ENCODE measurements at places on chromosomes 6 and 20.

DNA sequence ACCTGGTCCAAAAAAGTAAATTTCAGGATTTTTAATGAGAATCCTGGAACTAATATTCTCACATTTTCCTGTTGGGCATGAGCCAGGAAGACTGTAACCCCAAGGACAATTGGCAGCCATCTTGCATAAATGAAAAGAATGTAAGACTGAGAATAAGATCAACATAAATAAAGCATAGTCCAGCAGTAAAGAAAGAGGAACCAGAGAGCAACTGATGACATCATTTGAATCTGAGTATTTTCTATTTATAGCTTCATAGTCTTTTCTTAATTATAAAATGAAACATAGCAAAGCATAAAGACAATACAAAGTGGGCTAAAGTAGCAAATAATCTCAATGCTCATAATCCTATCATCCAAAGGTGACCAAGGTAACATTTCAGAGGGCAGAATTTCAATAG lies 26.6 kb upstream of the FBXL4 start:
- no peak for DNase-seq

DNA sequence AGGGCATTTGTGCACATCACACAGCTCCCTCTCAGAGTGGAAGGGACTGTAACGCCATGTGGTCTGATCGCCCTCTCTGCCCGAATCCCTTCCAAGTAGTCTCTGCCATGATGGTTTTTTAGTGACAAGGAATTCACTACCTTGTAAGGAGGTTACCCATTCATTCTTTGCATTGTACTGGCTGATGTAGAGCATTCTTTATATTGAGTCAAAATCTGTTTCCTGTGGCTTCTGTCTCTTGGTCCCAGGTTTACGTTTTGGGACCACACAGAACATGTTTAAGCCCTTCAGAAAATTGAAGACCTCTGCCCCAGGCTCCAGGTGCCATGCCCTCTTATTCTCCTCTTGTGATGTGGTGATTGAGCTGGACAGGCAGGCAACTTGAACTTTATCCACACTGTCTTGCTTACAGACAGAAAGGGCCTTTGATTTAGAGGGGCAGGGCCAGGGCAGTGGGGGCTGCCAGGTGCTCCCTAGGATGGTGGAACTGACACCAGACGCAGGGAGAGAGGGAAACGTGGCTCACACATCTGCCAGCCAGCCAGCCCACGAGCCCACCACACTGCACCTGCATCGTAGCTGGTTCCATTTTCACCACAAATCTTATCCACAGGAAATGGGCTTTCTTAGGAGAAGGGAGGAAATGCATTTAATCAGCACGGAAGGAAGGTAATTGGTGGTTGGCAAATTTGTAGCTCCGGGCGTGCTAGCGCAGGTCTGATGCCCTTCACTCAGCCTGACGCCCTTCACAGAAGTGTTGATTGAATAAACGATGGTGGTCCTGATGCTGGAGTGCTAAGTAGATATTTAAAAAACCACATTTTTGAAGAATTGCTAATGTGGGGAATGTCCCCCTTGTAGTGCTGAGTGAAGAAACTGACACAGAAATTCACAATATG lies 78.2 kb downstream of the TCP11 start:
- no peak for DNase-seq

GRCh38 chr6:45592991-45593390 lies 215.3 kb upstream of the SUPT3H start:
- no peak for DNase-seq

GRCh38 chr6:3358413-3359100 lies 98.3 kb downstream of the SLC22A23 start:
- DNase-seq = no peak

DNA sequence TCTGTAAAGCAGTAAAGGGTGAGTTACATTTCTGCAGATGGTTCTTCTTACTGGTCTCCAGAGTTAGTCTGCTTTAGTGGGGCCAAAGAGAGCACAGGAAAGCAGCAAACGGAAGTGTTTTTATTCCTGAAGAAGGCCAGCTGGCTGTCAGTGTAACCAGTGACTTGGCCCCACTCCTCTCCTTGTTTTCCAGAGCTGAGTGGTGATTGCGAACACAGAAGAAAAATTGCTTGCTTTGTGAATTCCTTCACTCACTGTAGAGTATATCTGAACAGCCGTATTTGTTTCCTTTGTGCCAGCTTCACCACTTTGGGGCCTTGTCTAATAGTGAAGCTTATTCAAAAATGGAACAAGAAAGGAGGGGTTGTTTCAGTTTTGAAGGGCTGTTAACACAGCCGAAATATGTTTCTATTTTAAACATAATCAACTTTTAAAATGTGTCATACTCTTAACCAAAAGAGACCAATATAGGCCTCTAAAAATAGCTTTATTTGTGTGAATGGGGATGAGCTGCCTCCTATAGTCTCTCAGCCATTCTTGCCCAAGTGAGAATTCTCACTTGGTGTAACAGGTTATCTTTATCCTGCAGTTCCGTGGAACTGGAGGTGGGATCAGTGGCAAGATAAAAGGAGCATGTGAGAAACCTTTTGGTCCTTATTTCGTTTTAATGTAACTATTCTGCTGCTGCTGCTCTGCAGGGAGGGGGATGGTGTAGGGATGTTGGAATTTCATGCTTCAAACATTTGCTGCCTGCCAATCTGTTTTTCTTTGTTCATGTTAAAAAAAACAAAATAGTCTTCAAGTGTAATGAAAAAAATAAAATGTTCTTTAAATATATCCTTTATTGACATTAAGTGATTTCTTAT lies 37.8 kb downstream of the ZC2HC1B start:
- DNase-seq = no peak

GRCh38 chr6:168637834-168638233 lies 196.8 kb downstream of the SMOC2 start:
- DNase-seq = no peak

- no peak for DNase-seq
Observed at GRCh38 chr6:67591910-67592309, 1043.2 kb upstream of the ADGRB3 start.

DNA sequence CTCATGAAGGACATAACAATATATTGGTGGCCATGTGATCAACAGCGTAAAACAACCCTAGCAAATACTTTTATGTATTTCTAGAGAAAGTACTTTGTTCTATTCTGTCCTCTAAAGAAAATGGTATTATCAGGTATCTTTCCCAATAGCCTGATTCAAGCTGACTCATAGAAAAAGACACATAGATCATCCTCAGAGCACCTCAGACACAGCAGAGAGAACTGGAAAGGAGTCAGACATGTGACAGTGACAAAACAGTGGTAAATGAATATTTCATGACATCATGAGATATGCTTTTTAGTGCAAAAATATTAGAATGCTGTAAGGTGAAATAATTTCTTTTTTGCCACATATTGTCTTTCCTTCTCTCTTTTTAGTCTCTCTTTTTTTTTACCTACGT lies 1355.0 kb upstream of the MAP3K7 start:
- no peak for DNase-seq

- DNase-seq = peak; percentile 13
Observed at GRCh38 chr6:134299236-134299635, 18.7 kb downstream of the SGK1 start.

DNA sequence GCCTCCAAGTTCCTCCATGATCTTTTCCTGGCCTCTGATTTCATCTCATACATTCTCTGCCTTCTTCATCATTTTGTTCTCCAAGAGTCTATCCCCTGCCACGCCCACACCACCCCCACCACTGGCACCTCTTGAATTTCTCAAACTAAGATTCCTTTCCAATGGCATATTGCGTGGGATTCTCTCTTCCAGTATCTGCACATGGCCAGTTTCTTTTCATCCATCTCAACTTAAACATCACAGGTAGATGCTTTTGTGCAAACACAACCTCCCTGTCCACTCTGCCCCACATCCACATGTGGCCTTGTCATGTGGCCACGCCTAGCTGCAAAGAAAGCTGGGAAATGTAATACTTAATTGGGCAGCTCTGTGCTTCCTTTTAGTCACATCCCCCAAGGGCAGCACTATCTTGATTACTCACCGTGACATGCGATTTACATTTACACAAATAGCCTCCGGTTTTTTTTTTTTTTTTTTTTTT lies 33.4 kb upstream of the ZMYND8 start:
- peak; percentile 90 for DNase-seq

DNA sequence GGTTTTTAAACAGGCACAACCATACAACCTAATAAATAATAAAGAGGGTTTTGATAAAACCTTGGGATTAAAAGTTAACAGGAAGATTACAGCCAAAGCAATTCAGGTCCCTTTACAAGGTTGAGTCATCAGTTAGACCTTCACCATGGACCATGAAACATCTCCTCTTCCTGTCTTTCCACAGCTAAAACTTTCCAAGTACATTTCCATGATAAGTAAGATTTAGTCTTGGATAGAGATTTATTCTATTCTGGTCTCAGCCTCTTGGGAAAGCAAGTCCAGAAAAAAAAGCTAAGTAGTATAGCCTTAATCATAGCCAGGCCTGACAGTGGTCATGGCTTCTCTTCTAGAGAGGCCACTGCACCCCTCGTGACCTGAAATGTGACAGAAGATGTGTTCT lies 2.9 kb upstream of the PRSS35 start:
- DNase-seq = no peak

- DNase-seq = peak; percentile 32
Observed at GRCh38 chr20:5696011-5696559, 54.1 kb upstream of the SHLD1 start.

- no peak for DNase-seq
Observed at GRCh38 chr6:154463573-154464419, 46.7 kb downstream of the CNKSR3 start.

DNA sequence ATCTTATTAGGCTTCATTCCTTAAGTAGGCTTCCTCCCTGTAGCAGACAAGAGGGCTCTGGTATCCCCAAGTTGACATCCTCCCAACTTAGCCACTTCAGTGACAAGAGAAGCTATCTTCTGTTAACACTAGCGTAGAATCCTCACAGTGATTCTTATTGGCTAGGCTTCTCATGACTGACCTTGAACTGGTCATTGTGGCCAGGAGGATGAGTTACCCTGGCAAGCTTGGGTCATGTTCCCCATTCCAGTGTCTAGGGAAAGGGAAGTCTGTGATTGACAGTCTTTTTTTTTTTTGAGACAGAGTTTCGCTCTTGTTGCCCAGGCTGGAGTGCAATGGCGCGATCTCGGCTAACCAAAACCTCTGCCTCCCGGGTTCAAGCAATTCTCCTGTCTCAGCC lies 7.1 kb downstream of the CDKAL1 start:
- no peak for DNase-seq

DNA sequence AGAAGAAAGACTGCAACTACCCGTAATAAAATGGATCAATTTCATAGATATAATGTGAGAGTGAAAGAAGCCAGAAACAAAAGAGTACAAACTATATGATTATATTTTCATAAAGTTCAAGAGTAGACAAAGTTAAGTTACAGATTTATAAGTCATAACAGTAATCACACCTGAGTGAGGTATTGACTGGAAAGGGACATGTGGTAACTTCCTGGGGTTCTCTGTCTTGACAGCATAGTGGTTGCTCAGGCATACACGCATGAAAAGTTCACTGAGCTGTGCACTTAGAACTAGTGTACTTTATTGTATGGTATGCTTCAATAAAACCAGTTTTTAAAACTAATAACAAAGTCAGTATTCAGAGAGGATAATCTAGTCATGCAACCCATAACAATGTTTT lies 653.6 kb downstream of the EPM2A start:
- no peak for DNase-seq

DNA sequence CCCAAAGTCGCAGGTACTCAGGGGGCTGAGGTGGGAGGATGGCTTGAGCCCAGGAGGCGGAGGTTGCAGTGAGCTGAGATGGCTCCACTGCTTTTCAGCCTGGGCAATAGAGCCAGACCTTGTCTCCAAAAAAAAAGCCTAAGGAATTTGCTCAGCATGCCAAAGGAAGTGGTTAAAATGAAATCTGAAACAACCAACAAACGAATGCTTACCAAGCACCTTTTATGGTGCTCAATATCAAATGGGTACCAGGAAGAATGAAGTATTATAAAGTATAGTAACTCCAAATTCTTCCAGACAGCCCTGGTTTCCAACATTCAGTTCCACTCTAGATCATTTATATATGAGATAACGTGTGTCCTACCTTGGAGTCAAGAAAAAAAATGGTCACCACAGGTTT lies 14.0 kb downstream of the GMDS start:
- DNase-seq = no peak

GRCh38 chr20:44475694-44476560 lies at the start of gene TTPAL:
TSS of gene TTPAL (plus strand) at chr20:44475874. CDS start at chr20:44480000, 4,126 bp downstream.
- DNase-seq = peak; percentile 85

DNA sequence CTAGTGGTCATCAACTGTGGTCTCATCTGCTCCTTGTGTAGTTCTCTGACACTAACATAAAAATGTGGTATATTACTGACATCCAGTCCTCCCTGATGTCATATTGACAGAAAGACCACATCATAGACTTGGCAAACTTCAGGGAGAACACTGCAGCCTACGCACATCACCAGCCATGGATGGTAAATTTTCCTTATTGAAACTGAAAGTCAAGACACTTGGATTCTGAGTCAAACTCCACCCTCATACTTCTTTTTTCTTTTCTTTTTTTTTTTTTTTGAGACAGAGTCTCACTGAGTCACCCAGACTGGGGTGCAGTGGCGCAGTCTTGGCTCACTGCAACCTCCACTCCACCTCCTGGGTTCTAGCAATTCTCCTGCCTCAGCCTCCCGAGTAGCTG lies 25.4 kb downstream of the NDRG3 start:
- no peak for DNase-seq

DNA sequence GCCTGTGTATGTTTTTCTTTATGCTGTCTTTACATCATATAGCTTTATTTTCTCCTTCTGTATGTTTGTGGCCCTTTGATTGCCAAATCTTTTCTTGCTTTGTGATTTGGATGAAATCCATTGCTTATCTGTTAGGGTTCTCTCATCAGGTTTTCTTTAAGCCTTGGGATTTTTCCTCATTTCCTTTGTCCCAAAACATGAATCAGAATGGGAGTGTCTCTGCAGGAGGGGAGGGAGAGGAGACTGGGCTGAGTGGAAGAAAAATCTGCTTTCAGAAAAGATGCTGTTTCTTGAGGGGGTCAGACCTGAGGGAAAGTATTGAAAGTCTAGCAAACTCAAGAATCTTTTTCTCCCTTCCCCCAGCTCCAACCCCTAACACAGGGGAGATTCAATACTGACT lies 758.0 kb upstream of the MMS22L start:
- DNase-seq = no peak

DNA sequence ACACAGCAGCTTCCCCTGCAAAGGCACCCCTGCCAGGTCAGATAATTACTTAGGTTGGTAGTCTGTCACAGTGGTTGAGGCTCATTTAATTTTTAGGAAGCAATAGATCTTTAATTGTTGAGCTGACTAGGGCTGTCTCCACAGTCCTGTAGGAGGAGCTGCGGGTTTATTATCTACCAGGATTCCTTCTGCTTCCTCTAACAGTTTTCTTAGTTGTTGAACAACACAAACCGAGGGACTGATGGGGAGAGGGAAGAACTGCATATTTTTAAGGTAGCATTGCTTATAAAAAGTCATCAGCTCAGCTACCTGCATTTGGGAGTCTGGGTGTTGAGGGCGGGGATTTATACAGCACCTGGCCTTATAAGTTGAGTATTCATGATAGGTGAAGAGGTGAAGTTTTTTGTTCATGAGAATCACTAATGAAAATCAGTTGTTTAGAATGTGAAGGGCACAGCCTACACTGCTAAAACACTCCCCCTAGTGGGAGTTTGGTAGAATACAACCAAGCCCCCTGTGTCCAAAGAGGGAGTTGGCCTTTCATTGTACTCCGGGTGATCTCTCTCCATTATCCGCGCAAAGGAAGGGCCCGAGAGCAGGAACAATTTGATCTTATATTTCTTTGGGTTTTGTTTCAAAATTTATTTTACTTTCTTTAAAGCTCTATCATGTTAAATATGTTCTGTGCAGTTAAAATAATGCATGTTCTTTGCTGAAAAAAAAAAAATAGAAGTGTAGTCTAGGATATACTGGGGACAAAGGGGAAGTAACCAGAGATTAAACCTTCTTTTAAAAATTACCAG lies 69.6 kb downstream of the SSR1 start:
- DNase-seq = peak; percentile 61

GRCh38 chr20:4247898-4248858 lies 232.8 kb upstream of the RNF24 start:
- no peak for DNase-seq

All from HuH-7.5 (cell line).